ENCODE measurements at places on chromosomes 16 and 17. TPM values are rescaled to one million over a fixed set of nuclear protein-coding genes. Genes with fewer than 3 reads are reported as not detected.

GRCh38 chr17:5530265-5531084 lies 44.1 kb downstream of the MIS12 start:
- no peaks in the 10 kb centered on the region for H3K27me3 ChIP-seq
- no peak for DNase-seq
- no peak overlapping the region for H3K4me3 ChIP-seq
- peak overlapping the region; percentile 88 for H3K27ac ChIP-seq

GRCh38 chr16:85197611-85198566 lies 85.6 kb upstream of the CIBAR2 start:
- H3K36me3 ChIP-seq: no peaks in the 10 kb centered on the region
- H3K27me3 ChIP-seq: peaks cover 25% of the 10 kb centered on the region
- H3K4me3 ChIP-seq: no peak overlapping the region
- no peaks in the 10 kb centered on the region for H3K4me1 ChIP-seq

- peaks cover 29% of the 10 kb centered on the region for H3K4me1 ChIP-seq
- H3K27ac ChIP-seq: peak overlapping the region; percentile 39
- no peak for DNase-seq
- H3K27me3 ChIP-seq: peaks cover 59% of the 10 kb centered on the region
These were observed 13.9 kb upstream of the OR1F1 start for GRCh38 chr16:3173892-3174617.

DNA sequence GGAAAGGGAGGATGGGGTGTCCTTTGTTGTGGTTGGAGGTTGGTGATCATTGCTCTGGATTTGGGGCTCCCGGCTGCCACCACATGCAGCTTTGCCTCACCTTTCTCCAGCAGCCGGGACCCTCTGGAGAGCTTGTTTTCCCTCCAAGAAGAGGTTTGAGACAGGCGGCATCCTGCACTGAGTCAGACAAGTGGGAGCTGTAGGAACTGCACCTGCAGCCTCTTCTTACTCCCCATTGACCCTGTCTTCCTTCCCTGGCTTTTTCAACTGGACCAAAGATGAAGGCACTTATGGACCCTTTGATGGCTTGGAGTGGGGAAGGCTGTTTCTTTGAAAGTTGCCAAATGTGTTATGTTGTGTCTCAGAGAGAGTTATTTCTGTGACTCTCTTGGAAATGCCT lies 16.6 kb downstream of the KCTD2 start:
- H3K27ac ChIP-seq: no peak overlapping the region
- H3K27me3 ChIP-seq: no peaks in the 10 kb centered on the region
- H3K4me1 ChIP-seq: peaks cover 4% of the 10 kb centered on the region

The MYL11 gene
- not detected for polyA plus RNA-seq

The PSMB3 gene
- 411 TPM for polyA plus RNA-seq

The TBC1D24 gene
- 2.1 TPM for polyA plus RNA-seq

Data from naive B cell (primary cell).